ENCODE measurements at places on chromosomes 7 and 10.

- no peak for DNase-seq
These were observed 152.0 kb upstream of the ADO start for GRCh38 chr10:62652564-62652963.

DNA sequence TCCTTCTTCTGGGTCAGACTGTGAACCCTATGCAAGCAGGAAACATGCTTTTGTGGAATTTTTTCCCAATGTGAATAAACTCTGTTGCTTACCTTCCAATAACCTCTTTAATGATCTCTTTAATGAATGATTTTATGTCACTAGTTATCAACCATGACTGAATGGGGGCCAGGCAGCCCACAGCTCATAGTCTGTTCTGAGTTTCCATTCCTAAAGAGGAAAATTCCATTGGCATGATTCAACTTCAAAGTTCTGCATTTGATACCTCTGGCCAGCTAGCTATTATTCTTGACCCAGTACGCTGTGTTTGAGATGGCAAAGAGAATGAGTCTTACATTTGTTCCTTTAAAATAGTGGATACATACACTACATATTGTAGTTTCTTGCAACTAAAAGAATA lies 867.8 kb upstream of the CELF2 start:
- DNase-seq: no peak

- no peak for DNase-seq
These were observed 55.5 kb downstream of the WDFY4 start for GRCh38 chr10:48740015-48740707.

GRCh38 chr10:133527771-133528271 lies 658 bp downstream of the CYP2E1 start:
- DNase-seq: no peak

DNA sequence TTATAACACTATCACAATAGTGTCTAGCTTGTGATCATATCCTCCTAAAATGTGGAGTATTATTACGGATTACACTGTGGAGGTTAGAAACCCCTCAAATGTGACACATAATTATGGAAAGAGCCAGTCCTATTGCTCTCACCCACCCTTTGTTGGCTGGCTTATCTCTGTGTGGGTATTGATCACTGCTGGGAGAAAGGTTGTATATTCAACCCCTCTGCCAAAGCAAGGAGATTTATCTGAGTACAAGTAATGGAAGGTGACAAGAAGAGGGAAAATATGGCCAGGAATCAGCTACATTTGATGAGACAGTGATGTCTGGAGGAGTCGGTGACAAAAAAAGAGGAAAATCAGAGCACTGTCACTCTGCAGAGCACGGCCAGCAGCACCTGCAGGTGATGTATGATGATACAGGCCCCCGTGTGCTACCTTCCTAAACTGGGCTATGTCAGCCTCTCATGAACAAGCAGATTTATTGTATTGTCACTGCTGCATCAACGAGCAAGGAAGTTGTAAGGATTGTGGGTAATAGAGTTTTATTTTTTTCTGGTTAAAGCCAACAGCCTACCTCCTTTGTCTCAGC lies 235.3 kb downstream of the PHF14 start:
- no peak for DNase-seq

DNA sequence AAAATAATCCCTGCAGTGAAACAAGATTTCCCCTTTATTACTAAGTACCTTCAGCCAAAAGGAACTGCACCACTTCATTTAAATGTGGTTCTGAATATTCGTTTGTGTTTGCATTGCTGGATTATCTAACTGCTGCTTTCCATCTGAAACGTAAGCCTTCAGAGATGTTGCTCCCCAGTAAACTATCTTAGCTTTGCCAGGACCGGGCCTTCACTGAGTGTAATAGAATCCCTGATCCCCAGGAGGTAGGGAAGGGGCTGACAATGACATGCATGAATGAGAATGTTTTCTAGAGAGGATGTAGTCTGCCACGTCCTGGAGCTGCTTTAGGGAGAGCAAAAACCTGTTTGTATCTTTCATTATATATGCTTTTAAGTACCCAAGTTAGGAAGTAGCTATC lies 19.5 kb upstream of the INSYN2A start:
- DNase-seq: no peak

DNA sequence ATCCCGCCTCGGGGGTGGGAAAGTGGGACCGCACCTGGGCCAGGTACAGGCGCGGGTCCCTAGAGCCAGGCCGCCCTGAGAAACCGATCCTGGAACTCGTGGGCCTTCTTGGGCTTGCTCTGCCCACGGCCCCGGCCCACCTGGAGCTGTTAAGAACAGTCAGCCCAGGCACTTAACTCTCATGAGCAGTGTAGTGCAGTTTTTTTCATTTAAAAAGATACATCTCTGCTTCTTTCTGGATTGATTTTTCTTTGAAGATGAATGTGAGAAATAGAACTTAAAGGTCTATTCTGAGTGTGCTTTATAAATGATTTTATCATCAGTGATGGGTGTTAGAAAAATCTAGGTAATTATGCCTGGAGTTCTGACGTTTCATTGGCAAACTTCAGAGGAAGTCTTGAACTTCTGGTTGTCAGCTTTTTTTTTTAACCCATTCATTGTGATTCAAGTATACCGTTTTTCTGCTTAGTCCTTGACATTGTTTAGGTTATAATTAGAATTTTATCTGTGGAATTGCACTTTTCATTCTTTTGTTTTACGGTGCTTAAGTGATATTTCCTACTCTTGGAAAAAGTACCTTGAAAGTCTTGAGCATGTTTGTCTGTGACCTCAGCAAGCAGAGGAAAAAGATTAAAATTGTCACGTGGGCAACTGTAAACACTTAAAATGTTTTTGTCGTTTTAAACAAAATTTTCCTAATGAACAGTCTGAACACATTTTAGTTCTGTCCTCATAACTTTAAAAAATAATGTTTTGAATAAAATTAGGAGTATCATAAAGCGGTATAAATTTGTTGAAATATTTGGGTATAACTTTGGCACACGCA lies 906 bp downstream of the CDK1 start:
- DNase-seq: peak; percentile 20

GRCh38 chr10:116809483-116810119 lies 39.7 kb upstream of the ENO4 start:
- no peak for DNase-seq

- DNase-seq: no peak
These were observed 88.8 kb upstream of the DUSP5 start for GRCh38 chr10:110408943-110409342.

GRCh38 chr10:108560488-108560887 lies 1362.8 kb downstream of the XPNPEP1 start:
- no peak for DNase-seq

DNA sequence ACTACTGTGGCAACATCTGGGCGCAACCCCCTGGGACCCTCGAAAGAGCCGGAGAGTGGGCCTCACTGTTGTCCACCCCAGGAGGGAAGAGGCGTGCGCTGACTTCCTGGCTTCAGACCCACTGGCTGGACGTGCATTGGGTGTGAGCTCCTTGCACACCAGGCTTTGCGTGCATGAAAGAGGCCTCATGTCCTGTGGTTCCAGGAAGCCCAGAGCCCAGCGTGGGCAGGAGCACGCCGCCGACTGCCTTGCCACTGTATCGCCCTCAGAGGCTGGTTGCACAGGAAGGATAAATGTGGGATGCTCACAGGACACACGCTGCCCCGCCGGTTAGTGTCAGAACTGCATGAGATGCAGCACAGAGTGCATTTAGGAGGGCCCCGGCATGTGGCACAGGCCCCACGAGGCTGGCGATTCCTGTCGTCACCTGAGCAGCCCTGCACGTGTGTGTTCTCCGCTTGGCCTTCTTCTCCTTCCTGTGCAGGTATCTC lies 8.5 kb upstream of the JAKMIP3 start:
- DNase-seq: no peak

DNA sequence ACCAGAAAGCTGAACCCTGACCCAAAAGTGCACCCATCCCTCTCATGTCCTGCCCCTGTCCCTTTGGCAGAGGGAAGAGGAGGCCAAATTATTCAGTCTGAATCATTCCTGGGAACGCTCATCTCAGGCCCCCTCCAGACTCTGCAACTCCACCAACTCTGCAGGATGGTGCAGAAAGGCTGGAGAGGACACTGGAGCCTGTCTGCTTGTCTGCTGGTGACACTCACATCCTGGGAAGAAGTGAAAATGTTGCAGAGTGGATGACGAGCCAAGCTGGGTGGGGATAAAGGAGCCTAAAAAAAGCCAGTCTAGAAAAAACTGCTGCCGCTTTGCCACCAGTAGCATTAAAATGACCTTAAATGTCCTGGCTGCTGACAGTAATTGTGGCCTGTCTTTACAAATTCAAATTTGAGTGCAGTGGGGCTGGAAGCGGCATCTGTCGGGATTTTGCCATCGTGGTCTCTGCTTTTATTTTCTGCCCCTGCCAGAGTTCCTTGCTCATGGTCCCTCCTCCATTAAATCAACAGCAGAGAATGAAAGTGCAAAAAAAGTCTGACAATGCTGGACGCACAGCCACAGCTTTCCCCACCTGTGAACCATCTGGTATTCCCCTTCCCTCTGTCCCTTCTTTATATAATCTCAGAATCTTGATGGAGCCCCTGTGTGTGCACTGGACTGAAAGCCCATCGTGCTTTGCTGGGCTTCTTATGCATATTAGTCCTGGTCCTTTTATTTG lies 63.9 kb downstream of the STK17A start:
- DNase-seq: peak; percentile 41

DNA sequence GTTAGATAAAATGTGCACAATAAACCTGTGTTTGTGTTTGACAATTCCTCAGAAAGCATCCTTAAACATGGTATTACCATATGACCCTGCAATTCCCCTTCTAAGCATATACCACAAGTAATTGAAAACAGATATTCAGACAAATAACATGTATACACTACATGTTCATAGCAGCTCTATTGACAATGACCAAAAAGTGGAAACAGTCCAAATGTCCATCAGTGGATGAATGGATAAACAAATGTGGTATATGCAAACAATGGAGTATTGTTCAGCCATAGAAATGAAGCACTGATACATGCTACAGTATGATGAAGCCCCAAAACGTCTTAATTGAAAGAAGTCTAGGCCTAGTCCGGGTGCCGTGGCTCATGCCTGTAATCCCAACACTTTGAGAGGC lies 280.1 kb downstream of the OTUD1 start:
- no peak for DNase-seq

GRCh38 chr7:157017149-157017548 lies 6.7 kb upstream of the MNX1 start:
- no peak for DNase-seq

GRCh38 chr7:107007007-107007891 lies 37.3 kb upstream of the PRKAR2B start:
- DNase-seq: no peak

- DNase-seq: no peak
These were observed 15.6 kb downstream of the CLEC2L start for GRCh38 chr7:139538881-139539635.

GRCh38 chr10:77463499-77463898 lies 174.1 kb downstream of the KCNMA1 start:
- DNase-seq: no peak

- no peak for DNase-seq
These were observed 77.0 kb upstream of the TRIM24 start for GRCh38 chr7:138382862-138383565.

DNA sequence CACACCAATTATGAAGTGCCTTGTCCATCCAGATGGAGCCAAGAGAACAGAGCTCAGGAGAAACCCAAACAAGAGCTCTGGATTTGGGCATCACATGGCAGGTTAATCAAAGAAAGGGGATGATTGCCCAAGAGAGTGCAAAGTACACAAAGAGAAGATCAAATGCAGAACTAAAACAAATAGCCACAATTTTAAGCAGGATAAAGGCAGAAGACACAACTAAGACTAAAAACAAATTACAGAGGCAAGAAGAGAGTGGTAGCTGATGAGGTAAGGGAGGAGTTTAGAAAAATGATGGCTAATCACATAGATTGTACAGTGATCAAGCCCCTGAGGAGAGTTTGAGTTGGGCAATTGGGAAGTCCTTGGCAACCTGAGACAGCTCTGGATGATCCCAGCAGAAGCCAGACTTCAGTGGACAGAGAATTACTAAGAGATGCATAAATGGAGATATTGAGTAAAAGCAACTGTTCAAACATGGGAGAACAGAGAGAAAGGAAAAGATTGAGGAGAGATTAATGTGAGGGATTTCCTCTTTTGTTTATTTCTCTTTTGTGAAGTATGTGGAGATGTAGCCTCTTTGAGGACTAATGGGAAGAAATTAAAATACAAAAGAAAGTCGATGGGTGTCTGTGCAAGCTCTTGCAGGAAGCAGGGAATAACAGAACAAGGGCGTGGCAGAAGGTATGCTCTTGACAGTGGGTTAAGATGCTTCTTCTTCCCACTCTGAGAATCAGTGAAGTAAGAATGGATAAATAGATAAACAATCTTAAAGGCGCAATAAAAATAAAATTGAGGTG lies 101.9 kb downstream of the LRRN3 start:
- no peak for DNase-seq

- DNase-seq: no peak
These were observed 68.4 kb upstream of the ADO start for GRCh38 chr10:62736168-62736546.

GRCh38 chr7:88329532-88330463 lies 23.1 kb upstream of the STEAP4 start:
- DNase-seq: no peak

- peak; percentile 85 for DNase-seq
These were observed 10.4 kb upstream of the EIF3A start for GRCh38 chr10:119090968-119091367.

DNA sequence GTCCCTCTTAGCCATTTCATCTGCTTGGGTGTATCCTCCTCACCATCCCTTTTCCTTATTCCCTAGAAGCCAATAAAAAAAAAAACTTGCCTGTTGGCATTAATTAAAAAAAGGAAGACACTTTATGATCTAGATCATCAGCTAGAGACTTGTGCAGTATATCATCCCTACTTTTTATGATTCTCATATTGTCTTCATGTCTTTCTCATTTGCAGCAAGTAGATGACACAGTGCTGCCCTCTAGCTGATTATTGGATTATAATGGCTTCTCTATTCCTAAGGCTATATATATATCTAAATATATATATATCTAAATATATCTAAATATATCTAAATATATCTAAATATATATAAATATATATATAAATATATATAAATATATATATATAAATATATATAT lies 272.4 kb upstream of the LRGUK start:
- DNase-seq: peak; percentile 50

- no peak for DNase-seq
These were observed 23.5 kb downstream of the YKT6 start for GRCh38 chr7:44224080-44224973.

DNA sequence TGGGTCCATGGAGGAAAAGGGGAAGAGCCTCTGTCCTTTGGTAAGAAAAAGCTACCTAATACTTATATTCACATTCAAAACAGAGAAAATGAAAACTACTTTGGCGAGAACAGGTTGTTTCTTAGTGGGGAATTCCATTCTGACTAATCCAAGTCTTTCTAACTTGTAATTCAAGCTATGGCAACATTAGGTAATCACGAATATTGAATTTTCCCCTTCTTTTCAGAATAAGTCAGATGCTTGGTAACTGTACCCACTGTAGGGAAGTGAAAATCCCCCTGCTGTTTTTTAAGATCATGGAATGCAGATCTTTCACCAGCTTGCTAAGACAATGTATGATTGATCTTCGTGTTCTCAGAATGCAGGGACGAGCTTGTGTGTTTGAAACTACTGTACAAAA lies 384.4 kb downstream of the TCERG1L start:
- no peak for DNase-seq

Data from fibroblast of lung (primary cell).